Effector memory CD8-positive, alpha-beta T cell (primary cell): ENCODE measurements at places on chromosomes 11 and 22.

GRCh38 chr22:34225278-34225677 is 305.0 kb upstream of the LARGE1 start:
- H3K4me1 ChIP-seq: no peaks in the 10 kb centered on the region
- H3K36me3 ChIP-seq: no peaks in the 10 kb centered on the region
- H3K4me3 ChIP-seq: no peak overlapping the region
- no peaks in the 10 kb centered on the region for H3K27me3 ChIP-seq
- DNase-seq: no peak

DNA sequence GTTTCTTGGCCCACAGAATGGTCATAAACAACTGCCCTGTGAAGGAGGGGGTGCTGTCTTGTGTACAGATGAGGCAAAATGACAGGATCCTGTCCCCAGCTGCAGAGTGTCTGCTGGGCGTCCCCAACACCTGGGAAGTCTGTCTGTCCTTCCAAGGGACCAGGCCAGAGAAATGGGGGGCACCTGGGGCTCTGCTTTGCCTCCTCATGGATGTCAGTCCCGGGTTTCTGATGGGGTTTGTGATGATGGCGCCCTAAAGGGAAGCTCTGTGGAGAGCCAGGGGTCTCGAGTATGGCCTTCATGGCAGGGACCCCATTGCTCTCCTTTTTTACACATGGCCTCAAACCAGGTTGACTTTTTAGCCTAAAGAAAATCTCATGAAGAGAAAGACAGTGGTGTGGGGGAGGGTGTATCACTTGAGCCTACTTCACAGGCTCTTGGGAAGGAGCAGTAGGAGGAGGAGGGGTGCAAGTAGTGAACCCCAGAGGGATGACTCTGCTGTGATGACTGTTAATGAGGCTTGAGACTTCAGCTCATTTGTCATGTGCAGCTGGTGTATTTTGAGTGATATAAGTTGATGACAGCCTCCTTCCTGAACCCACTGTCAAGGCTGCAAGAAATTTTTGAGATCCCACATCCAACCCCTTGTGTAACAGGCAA is 40.6 kb upstream of the TUB start:
- no peak overlapping the region for H3K27ac ChIP-seq
- DNase-seq: no peak
- no peaks in the 10 kb centered on the region for H3K4me1 ChIP-seq
- H3K36me3 ChIP-seq: no peaks in the 10 kb centered on the region
- H3K27me3 ChIP-seq: peaks cover 44% of the 10 kb centered on the region

GRCh38 chr22:50600967-50601668 is 525 bp downstream of the MAPK8IP2 start:
- peak overlapping the region; percentile 9 for H3K27ac ChIP-seq
- peaks cover 58% of the 10 kb centered on the region for H3K27me3 ChIP-seq
- H3K4me3 ChIP-seq: peak overlapping the region; percentile 56
- no peaks in the 10 kb centered on the region for H3K36me3 ChIP-seq
- peaks cover 7% of the 10 kb centered on the region for H3K4me1 ChIP-seq
- DNase-seq: no peak

- no peak for DNase-seq
- no peaks in the 10 kb centered on the region for H3K4me1 ChIP-seq
- H3K4me3 ChIP-seq: no peak overlapping the region
- no peak overlapping the region for H3K27ac ChIP-seq
Measured at GRCh38 chr11:74288161-74288560, 23.3 kb downstream of the P4HA3 start.

DNA sequence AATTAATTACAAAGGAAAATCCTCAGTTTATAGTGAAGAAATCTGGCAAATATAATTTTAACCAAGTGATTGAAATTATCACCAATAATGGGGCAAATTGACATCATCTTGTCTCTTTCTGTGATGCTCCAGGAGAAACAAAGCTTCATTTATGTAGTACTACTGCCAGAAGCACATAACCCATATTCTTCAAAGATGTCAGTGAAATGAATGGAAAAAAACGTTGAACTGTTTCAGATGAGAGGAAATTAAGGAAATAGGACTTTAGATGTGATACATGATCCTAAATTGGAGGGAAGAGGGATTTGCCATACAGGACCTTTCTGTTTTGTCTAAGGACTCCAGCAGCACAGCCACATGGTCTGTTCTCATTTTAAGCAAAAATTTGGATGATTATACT is 57.6 kb downstream of the PPP6R3 start:
- peak overlapping the region; percentile 9 for H3K27ac ChIP-seq
- H3K4me3 ChIP-seq: no peak overlapping the region
- H3K27me3 ChIP-seq: no peaks in the 10 kb centered on the region
- H3K36me3 ChIP-seq: peaks cover 60% of the 10 kb centered on the region

GRCh38 chr22:47039356-47039755 is 276.9 kb downstream of the TBC1D22A start:
- no peaks in the 10 kb centered on the region for H3K27me3 ChIP-seq
- H3K36me3 ChIP-seq: peaks cover 10% of the 10 kb centered on the region
- DNase-seq: no peak
- H3K27ac ChIP-seq: no peak overlapping the region
- H3K4me3 ChIP-seq: no peak overlapping the region
